ENCODE measurements at places on chromosomes 3 and 15.

- DNase-seq, result no peak
Observed at GRCh38 chr3:16048435-16049318, 125.8 kb upstream of the GALNT15 start.

GRCh38 chr3:145698749-145699148 lies 462.2 kb downstream of the PLOD2 start:
- no peak for DNase-seq

DNA sequence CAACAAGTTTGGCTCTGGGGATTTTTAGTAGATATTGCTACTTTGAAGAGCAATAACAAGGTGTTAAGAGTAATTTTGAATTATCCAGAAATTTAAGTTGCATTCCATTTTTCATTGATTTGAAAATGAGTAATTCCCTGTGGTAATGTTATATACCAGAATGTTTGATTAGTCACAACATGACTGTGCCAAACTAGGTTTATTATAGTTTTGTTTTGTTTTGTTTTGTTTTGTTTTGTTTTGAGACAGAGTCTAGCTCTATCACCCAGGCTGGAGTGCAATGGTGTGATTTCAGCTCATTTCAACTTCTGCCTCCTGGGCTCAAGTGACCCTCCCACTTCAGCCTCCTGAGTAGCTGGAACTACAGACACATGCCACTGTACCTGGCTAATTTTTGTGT lies 40.7 kb downstream of the CNOT10 start:
- no peak for DNase-seq

DNA sequence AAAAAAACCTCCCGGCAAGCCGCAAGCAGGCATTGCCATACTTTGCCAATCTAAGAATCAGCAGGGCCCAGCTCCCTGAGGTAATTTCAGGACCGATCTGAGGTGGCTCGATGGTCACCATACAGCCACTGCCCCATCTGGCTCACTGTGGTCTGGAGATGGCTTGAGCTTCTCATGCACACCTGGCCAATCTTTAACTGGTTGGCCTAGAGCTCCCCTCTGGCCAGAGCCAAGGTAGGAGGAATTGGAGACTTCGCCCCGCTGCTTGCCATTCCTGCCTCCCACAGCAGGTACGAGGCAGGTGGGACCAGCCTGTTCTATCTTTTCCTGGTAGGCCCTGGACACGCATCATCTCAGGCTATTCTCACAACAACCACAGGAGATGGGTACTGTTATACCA lies 10.1 kb downstream of the CYP1A2 start:
- DNase-seq, result no peak

DNA sequence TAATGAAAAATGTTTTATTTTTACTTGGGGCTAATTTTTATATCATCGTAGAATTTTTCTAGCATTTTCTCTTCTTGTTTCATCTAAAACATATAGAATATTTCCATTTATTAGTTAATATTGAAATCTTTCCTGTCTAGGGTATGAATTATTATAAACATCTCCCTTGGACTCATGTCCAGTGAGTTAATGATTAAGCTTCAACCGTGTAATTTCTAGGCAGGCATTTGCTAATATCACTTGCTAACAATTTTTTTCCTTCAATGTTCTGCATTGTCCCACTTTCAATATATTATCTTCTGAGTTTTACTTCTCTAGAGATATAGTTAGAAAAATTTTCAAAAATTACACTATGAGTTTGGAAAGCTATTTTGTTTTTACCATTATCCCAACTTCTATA lies 1371.6 kb upstream of the EPHA6 start:
- DNase-seq, result no peak

- no peak for DNase-seq
Observed at GRCh38 chr15:31049111-31049510, 52.4 kb downstream of the TRPM1 start.

DNA sequence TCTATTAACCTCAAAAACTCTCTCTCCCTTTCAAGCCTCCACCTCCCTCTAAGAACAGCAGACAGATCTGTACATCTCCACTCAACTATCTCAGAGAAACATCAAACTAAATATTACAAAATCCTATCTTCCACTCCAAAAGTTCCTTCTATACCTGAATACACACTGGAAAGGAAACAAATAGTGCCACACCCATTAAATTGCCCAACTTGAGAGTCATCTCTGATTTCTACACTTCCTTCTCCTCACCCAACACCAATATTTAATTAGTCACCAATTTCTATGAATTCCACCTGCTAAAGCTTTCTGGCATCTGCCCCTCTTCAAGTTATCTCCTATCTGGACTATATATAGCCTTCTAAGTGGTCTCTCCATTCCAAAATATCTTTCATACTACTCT lies 65.8 kb downstream of the PEAK1 start:
- no peak for DNase-seq

DNA sequence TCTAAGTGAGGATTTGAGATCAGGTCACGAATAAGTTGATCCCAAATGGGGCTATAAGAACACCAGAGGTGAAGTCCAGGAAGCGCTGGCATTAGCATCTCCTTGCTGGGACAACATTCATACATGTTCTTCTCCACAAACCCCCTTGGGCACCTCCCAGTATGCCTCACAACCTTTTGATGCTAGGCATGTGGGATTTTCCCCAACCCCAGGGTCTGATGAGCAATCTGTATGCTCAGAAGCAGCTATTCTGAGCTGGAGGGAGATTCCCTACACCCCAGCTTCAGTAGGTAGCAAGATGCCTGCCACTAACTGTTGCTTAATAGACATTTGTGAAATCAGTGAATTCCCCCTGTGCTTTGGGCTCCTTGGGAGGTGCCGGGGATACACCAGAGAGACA lies 32.2 kb downstream of the SLC6A11 start:
- DNase-seq, result no peak

GRCh38 chr3:169667166-169668071 lies 3.9 kb upstream of the MECOM start:
- DNase-seq, result peak; percentile 27

Data from right renal pelvis (tissue), 4 donors.